Right cardiac atrium (tissue), 5 donors: ENCODE measurements at places on chromosomes 2 and 18.

DNA sequence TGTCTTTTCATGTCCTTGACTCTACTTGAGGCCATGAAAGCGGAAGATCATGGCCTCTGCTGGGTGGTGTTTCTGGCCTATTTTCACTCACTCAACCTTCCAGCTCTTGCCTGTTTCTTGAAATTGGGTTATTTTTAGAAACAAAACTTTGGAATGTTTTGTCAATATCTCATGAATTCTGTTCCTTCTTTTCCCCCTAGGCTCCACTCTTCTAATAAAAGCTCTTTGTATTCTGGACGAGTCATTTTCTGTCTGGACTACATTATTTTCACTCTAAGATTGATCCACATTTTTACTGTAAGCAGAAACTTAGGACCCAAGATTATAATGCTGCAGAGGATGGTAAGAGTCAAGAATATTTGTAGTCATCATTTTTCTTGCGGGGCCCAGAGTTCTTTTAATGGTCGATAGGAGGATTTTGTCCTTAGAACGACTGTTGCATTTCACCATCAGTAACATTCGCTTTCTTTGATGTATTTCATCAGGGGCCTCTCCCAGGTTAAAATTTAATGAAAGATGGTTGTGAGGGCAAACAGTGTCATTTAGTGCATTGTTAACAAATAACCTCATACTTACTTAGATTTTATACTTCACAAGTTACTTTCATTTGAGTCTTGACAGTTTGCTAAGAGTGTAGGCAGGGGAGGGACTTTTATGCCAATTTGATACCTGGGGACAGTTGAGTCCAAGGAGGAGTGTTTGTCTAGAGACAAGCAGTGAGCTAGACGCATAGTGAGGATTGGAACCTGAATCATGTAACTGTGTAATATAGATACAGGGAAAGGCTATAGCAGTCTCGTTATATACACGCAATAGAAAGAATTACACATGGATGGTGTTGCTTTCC lies 64.6 kb downstream of the TRPM8 start:
- no peak for DNase-seq

DNA sequence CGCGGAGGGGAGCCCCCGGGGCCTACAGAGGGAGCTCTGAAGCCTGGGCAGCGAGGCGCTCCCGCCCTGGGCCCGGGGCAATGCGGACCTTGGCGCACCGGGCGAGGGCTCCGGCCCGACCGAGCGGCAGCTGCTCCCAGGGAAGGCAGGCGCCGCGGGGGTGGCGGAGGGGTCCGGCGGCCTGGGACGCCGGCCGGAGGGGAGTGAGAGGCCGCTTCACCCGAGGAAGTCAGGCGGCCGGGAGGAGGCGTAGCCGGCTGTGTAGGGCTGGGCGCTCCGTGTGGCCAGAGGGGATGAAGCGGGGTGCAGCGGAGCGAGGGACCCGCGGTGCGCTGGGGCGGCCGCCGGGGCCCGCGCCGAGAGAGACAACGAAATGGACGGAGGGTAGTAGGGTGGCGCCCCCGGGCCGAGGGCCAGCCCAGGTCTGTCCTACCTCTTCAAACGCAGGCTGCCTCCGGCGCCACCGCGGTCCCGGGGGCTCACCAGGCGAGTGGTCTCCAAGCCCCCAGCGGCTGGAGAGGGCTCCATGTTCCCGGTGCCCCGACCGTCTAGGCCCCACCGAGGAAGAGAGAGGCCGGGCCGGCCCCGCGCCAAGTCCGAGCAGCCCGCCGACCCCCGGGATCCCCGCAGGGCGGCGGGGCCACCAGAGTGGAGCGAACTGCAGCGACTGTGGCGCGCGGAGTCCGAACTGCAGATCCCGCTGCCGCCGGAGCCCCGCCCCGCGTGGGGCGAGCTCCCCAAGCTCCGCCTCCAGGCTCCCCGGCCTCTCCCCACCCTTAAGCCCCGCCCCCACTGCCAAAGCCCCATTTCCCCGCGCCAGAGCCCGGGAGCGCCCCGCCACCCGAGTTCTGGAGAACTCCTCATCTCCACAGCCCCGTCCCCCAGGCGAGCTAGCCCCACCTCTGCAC lies at the start of gene SLC30A3:
Gene SLC30A3, minus strand, starts transcription at position 669 of the 908 bp plus-strand sequence. Its CDS starts 141 bp downstream, at position 528.
- peak; percentile 90 for DNase-seq

DNA sequence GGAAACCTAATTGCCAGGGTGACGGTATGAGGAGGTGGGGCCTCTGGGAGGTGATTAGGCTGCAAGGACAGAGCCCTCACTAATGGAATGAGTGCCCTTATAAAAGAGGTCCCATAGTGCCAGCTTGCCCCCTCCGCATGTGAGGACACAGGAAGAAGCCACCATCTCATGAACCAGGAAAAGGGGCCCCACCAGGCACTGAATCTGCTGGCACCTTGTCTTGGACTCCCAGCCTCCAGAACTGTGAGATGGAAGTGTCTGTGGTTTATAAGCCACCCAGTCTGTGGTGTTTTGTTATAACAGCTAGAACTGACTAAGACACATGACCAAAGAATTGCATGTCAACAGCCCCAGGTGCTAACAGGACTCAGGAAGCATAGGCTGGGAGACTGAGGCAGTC lies 214.3 kb downstream of the MGAT5 start:
- DNase-seq, result no peak

DNA sequence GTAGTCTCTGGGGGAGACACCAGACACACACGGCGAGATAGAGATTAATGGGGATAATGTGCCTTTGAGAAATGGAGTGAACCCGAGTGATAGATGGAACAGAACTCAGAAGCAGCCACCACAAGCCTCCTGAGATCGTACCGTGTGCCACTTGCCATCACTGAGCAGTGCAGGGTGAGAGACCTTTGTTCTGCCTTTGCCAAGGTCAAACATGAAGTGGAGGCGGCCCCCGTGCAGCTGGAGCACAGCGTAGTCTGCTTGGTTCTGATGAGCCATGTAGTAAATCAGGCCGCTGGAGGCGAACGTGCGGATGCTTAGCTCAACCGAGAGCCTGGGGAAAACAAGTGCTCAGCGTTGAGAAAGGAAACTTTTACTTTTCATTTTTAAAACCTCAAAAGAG lies 167.0 kb downstream of the LAMA1 start:
- no peak for DNase-seq

GRCh38 chr2:205477016-205477705 lies 205.1 kb upstream of the NRP2 start:
- DNase-seq, result no peak

DNA sequence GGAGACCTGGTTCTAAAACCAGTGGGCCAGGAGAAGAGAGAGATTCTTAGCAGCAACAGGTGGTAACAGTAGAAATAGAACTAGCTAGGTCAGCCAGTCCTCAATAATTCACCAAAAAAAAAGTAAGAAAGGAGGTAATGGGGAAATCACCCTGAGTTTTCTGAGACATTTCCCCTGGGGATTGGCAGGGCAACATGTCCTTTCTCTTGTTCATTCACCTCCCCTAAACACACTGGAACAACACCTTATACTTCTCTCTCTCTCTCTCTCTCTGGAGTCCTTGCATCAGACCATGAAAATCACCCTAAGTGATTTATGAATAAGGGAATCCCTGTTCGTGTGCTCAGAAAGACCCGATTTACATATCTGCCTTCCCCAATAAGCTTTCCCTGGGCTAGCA lies 64.8 kb downstream of the COX7A2L start:
- DNase-seq, result no peak

DNA sequence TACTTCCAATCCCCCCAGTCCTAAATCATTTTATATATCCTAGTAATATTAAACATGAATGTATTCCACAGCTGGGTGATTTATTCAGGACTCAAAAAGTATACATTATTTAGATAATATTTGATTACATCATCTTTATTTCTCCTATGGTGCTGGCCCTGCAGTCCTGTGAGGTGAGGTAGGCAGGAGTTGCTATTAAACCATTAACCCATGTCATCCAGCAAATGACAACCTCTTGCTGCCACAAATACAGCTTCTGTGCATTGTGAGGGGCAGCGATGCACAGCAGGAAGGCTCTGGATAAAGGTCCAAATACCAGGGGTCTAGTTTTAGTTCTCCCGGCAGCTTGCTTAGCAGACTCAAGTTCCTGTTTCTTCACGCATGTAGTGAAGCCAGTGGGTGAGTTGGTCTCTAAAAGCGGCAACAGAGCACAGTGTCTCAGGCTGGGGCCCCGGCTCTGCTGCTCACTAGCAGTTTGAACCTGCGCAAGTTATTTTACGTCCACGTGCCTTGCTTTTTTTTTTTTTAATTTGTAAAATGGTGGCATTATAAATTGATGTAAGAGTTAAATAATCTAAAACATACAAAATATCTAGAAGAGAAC lies 36.1 kb downstream of the INSIG2 start:
- no peak for DNase-seq

DNA sequence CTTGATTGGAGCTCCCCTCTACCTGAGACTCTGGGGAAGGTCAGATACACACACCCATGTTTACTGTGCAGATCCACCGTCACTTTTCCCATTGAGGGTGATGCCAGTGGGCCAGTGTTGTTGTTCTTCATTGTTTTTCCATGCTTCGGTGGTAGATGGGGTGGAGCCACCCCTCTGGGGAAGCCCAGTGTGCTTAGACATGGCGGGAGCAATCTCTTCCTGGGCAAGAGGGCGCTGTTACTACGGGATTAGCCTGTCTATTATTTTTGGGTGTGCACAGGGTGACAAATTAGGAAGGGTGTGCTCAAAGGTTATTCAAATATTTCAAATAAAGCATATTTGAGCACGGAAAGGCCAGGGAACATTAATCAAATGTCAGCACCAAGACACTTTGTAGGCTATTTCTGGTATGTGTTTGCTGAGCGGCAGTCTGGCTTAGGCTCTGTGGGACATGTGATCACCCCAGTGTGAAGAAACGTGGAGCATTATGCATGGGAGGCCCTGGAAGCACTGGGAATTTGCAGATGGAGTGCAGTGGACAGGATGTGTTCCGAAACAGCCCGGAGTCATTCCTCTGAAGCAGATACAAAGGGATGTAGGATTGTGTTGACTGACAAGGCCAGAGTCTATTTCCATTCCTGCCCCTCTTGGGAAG lies 34.8 kb upstream of the SMIM21 start:
- no peak for DNase-seq

- no peak for DNase-seq
Observed at GRCh38 chr2:136135462-136135861, 17.5 kb upstream of the CXCR4 start.

GRCh38 chr18:28134774-28135173 lies 42.2 kb downstream of the CDH2 start:
- peak; percentile 23 for DNase-seq

- DNase-seq, result no peak
Observed at GRCh38 chr2:241939541-241939940, 70.0 kb downstream of the RTP5 start.

DNA sequence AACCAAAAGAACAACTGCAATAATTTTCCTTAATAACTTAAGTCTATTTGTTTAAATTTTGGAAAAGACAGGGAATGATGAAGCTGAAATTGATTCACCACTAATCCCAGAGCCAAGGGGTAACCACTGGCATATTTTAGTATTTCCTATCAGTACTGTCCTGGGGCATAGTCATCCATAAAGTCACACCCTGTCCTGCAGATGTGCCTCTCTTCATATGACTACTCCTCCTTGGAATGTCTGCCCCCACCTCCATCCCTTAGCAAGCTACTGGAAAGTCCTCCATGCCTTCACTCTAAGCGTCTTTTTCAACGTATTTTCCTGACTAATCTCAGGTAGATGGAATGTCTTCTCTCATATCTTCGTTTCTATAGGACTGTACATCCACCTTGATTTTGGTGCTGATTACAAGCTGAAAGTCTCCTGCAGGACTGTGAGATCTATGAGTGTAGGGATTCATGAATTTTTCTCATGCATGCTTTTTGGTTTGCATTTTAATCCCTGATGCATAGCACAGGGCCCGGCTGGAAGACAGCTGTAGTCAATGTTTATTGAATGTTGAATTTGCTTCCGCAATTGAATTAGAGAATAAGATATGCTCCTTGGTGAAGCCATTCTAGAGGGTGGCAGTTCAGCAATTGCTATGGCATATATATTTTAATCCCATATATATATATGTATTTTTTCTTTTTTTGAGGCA lies 85.6 kb downstream of the MOGAT1 start:
- no peak for DNase-seq

GRCh38 chr2:195495351-195495750 lies 161.7 kb upstream of the SLC39A10 start:
- no peak for DNase-seq

GRCh38 chr18:69737851-69738250 lies 209.8 kb downstream of the CD226 start:
- no peak for DNase-seq

- DNase-seq, result no peak
Observed at GRCh38 chr18:10015941-10016819, 102.4 kb downstream of the VAPA start.

GRCh38 chr18:36411745-36412168 lies 114.2 kb downstream of the FHOD3 start:
- DNase-seq, result no peak

GRCh38 chr18:71370095-71370494 lies 1081.2 kb downstream of the SOCS6 start:
- DNase-seq, result no peak

GRCh38 chr18:9685615-9685890 lies 22.5 kb upstream of the RAB31 start:
- DNase-seq, result no peak

GRCh38 chr2:30714811-30715709 lies 92.2 kb downstream of the CAPN13 start:
- no peak for DNase-seq

- DNase-seq, result no peak
Observed at GRCh38 chr2:120132190-120132589, 91.0 kb downstream of the TMEM185B start.

GRCh38 chr2:135843671-135844070 lies 6.7 kb upstream of the LCT start:
- no peak for DNase-seq

- DNase-seq, result peak; percentile 49
Observed at GRCh38 chr2:8520791-8521344, 161.0 kb upstream of the ID2 start.

GRCh38 chr2:36526226-36526625 lies 71.7 kb downstream of the FEZ2 start:
- DNase-seq, result no peak
